Renal cortex interstitium (tissue), 15 donors: ENCODE measurements at places on chromosomes 2 and 18. TPM values are rescaled to one million over a fixed set of nuclear protein-coding genes. Genes with fewer than 3 reads are reported as not detected.

DNA sequence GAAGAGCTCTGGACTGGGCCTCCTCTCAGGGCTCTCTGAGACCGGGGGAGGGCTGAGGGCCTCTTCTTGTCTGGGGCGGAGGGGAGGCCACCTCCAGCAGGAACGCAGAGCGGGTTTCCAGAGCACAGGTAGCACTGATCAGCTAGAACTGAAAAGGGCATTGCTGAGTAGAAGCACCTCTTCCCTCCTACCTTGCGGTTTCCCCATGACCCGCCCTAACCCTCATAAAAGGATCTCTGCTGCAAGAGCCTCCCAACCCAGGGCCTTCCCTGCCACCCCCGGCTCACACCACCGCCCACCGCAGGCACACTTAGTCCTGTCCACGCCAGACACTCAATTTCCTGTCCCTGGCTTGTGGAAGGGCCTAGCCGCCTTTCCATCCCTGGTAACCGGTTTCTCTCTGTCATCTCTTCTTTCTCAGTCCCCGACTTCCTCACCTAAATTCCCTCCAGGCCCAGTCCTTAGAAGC, 966 bp downstream of the ADCY3 start:
- DNase-seq = no peak

DNA sequence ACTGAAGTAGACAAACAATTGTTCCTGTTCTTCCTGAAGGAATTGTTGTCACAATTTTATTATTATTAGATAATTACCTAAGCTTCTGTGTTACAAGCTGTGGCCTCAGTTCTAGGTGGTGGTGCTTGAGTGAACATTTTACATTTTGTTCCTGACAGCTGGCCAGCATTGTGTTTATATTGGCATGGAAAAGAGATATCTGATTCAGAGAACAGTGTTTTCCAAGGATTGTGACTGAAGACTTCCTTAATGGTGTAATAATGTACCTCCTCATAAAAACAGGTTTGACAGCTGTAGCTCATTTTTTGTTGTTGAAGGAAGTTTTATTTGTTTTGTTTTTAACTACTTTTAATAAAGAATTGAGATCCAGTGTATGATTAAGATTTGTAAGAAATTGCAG, 95.2 kb downstream of the EPB41L5 start:
- no peak for DNase-seq

MOGAT1 gene
- polyA plus RNA-seq = not detected

DNA sequence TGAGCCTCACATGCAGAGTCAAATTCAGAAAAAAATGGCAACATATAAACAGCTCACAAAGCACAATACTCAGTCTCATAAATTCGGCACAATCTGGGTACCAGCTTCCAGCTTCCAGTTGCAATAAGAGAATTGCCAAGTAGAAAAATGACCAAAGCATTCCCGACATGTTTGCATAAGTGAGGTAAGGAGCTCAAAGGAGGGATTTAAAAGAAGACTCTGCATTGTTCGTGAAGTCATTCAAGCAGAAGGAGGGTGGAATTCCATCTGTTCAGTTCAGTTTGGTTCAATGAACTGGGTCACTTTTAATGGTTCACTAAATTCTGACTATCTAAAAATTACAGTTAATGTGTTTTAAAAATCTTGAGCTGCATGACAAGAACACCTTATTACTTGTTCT, 106.7 kb upstream of the KLHL14 start:
- DNase-seq = no peak

CMPK2 gene
- polyA plus RNA-seq = 4.1 TPM

GPR75 gene
- polyA plus RNA-seq = 2.1 TPM

GRCh38 chr2:233326500-233326899, 18.9 kb downstream of the SAG start:
- no peak for DNase-seq

GRCh38 chr2:239473211-239473805, 72.5 kb upstream of the HDAC4 start:
- DNase-seq = no peak

GRCh38 chr2:67645280-67646138, 248.4 kb downstream of the ETAA1 start:
- no peak for DNase-seq
